ENCODE measurements at places on chromosomes 11 and 22.

DNA sequence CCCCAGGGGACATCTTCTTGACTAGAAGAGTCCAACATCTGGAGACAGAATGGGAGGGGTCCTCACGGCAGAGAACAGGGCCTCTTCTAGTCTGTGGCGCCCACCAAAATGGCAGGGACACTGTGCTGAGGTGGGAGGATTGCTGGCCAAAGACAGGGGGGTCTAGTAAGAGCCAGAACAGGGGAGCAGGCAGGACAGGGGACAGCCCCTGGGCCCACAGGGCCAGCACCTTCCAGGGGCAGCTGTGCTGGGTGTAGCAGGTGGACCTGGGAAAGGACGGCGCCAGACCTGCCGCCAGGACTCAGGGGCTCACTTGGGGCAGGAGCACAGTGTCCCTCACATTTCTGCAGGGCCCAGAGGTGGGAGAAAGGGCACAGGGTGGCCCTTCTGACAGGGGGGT, 858 bp upstream of the APOBEC3A start:
- DNase-seq, result no peak

GRCh38 chr22:49017482-49018329, 810.0 kb downstream of the BRD1 start:
- no peak for DNase-seq

GRCh38 chr22:24302591-24302990, 32.0 kb downstream of the SPECC1L start:
- no peak for DNase-seq

- peak; percentile 17 for DNase-seq
Measured at GRCh38 chr11:59918480-59918879, 19.8 kb upstream of the OOSP1 start.
